ENCODE measurements at places on chromosomes 2 and 18.

- DNase-seq, result no peak
Observed at GRCh38 chr18:78670778-78671391, 308.7 kb upstream of the SALL3 start.

DNA sequence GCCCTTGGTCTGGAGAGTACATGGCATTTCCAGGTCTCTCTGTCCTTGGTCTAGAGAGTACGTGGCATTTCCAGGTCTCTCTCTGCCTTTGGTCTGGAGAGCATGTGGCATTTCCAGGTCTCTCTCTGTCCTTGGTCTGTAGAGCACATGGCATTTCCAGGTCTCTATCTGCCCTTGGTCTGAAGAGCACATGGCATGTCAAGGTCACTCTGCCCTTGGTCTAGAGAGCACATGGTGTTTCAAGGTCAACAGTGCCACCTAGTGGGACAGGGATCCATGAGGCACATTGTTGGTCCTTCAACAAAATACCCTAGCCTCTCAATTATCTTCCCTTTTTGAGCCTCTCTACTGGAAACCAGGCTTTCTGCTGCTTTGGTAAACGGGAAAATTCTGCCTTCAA lies 250.2 kb downstream of the OTX1 start:
- DNase-seq, result no peak

- no peak for DNase-seq
Observed at GRCh38 chr2:174334278-174334715, 457 bp upstream of the SP9 start.

DNA sequence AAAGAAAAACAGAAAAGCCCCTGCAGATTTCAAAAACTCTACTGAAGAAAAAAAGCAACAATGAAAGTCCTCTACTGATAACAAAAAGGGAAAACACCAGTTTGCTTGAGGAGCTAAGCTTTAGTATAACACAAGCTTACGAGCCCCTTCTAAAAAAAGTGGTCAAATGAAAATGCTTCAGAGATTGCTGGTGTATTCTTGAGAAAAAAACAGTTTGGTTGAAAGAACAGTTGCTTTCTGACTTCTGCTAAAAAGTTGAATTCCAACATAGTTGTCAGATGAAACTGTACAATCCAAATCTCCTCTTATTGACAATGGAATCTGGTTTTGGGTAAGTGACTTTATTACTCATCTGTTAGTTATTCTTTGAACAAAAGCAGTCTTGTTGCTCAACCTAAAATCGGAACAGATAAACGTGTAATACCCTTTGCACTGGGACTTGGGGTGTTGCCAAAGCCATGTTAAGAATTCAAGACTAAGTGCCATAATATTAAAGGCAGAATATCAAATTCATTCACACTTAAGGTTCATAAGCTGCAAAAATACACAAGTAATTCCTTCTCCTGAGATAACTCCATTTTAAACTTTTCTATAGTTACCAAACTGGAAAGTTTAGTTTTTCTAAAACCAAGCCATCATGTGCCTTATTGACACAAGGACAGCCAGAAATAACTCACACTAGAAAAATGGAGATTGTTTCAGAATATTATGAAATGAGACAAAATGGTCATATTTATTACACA lies 45.3 kb upstream of the SPAG16 start:
- peak; percentile 94 for DNase-seq

DNA sequence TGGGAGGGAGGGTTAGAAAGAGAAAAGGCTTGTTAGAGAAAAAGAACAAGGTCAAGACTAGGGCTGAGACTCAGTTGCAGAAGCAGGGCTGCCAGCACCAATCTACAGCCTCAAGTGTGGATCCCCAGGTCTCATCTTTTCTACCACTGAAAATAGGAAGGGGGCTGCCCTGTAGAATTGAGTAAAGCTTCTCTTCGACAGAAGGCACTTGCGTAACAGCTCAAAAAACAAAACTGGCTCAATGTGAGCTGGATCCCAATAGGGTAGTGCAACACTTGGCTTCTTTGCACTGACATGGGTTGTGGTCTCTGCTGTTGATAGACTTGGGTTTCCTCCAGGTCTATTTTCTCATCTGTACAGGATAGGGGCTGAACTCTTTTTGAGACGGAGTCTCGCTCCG lies 1.8 kb upstream of the MPV17 start:
- DNase-seq, result no peak

GRCh38 chr18:68611311-68611710 lies 103.6 kb downstream of the TMX3 start:
- DNase-seq, result no peak

Measured in EH (cell line).